ENCODE measurements at places on chromosomes 6 and 20.

DNA sequence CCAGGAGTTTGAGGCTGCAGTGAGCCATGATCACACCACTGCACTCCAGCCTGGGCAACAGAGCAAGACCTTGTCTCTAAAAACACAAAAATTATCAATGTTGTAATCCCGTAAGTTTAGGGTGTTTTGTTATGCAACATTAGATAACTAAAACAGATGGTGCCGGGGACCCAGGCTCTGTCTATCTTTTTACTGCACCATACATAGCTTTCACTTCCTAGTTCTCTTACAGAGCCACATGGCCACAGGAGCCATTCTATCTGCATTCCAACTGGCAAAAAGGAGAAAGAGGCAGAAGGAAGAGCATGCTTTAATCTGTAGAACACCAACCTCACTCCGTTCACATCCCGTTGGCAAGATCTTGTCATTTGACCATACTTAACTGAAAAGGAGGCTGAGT, 5.4 kb upstream of the TCF15 start:
- peak; percentile 41 for DNase-seq

DNA sequence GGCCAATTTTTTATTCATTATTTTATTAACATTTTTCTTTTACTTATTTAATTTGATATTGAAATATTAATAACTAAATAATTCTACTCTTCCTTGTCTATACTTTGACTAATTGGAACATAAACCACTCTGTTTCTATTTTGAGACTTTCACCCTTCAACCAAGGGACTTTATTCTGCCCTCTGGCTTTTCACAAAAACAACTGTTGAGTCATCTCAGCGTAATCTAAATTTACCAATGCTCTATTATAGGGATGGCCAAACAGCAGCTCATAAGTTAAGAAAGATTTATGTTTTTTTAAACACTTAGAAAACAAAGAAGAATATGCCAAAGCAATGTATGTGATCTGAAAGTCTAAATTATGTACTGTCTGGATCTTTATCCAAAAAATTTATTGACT, 46.7 kb downstream of the DOP1A start:
- peak; percentile 23 for DNase-seq

DNA sequence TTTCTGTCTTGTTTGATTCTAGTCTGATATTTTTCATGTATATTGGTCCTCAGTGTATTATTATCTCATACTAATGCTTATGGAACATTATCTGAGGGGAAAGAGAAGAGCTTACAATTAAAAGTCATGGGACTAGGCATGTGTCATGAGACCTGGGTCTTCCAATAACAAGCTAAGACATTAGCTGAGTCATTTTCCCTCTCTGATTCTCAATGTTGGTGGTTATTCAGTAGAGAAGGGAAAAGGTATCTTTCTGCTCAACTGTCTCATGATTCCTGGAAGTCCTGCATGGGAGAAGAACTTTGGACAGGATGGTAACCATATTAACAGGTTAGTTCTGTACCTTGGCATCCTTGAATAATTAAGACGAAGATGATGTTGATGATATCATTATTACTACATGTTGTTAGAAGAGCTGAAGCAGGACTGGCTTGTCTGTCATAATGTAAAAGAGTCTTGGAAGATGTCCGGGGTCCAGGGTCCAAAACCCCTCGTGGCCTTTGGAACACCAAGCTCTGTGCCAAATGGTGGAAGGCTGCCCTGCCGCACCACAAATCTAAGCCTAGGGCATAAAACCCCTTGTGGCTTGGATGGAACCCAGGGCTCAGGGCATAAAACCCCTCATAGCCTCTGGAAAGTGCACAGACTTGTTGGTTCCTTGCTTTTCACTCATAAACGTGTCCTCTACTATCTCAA, 19.1 kb downstream of the TRIM38 start:
- peak; percentile 38 for DNase-seq

- DNase-seq: peak; percentile 35
Observed at GRCh38 chr20:2746636-2747265, 53.7 kb downstream of the CPXM1 start.

DNA sequence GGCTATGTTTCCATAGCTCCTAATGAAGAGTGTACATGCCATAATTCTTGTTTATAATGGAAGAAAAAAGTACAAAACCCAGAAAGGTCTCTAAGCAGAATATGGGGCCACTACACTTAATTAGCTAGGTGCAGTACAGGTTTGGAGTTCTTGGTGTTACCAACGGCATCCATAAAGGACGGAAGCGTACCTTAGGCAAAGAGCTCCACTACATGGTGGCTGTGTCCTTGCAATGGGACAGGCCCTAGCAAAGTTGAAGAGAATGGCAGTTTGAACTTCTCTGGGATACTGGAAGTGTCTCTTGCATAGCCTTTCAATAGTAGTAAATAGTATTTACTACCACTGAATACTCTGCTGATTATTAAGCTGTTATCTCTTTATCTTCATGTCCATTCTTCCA, 371.7 kb upstream of the MMS22L start:
- DNase-seq: no peak
